ENCODE measurements at places on chromosomes 7 and 10.

DNA sequence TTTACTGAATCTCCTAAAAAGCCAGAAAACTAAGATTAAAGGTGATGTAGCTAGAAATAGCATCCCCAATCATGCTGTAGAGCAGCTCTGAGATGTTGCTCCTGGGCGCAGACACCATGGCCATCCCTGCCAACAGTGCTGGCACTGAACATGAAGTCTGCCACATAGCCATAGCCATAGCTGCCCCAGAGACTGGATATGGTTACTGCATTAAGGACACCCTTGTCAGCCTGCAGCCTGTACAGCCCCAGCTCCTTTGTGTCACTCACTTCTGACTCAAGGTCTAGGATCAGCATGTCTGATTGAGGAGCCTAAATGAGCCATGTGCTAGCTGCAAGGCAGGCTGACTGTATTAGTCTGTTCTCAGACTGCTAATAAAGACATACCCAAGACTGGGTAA is 284.6 kb downstream of the RPS24 start:
- no peak for DNase-seq

GRCh38 chr10:132544744-132545658 is 7.4 kb downstream of the INPP5A start:
- no peak for DNase-seq

GRCh38 chr7:135300913-135301765 is 67.5 kb downstream of the STRA8 start:
- DNase-seq, result no peak

DNA sequence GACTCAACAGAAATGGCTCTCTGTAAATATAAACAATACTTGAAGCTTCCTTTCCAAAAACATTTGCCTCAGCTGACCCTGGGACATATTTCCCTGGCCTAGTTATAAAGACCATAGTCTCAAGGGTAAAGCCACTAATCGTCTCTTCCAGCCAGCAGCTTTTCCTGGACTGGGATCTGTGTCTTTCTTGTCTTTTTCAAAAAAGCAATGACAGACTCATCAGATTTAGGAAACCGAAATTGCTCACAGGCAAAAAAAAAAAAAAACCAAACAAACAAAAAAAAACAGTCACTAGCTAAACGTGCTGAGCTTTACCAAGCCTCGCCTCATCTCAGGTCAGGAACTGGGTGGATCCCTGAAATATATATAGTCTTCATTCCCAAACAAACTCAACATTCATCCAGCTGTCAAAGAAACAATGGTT is 23.5 kb downstream of the STN1 start:
- no peak for DNase-seq

DNA sequence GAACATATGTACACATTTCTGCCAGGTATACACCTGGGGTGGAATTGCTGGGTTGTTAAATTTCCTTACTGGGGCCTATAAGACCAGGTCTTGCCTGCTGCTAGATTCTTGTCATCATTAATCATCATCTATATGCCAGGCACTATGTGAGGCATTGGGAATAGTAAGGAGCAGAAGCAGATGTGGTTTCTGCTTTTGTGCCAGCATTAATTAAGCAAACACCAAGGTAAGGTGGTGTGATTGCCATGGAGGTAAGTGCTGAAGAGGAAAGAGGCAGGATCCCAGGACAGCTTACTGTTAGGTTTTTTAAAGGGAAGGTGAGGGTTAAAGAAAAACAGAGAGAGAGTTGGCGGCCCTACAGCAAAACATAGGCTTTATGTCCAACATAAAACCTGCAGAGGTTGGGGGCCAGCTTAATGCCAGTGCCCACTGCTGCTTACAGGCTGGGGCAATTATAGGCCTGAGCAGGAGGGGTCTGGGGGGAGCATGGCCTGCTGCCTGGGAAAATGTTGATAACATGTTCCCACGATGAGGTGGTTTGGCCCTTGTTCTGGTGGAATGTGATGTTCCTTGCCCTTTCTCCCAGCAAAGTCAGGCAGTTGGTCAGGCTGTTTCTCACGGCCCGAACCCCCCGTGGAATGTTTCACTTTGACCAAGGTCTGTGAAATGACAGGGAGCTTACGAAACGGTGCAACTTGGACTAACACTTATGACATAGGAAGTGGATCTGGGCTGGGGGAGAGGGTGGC is 93.9 kb downstream of the RBM20 start:
- DNase-seq, result no peak

- DNase-seq, result peak; percentile 49
Observed at GRCh38 chr10:119315128-119316001, 108.0 kb downstream of the GRK5 start.
